AML-193 (cell line): ENCODE measurements at places on chromosomes 5 and 9.

- no peak for DNase-seq
Observed at GRCh38 chr5:71932131-71932654, 175.1 kb upstream of the MAP1B start.

DNA sequence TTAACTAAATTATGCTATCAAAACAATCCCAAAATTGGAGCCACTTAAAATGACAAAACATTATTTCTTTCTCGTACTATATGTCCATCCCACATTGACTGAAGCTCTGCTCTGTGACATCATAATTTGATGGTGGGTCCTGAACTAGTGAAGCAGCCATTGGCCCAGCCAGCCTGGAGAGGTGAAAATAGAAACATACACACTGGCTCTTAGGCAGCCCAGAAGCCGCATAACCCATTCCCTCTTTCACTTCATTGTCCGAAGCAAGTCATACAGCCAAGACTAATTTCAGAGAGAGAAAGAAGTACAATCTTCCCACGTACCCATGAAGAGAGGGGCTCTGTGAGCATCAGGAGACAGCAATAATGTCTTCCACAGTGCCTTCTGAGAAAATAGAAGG lies 342.5 kb downstream of the NFIB start:
- no peak for DNase-seq

GRCh38 chr9:23829580-23830475 lies 3.8 kb upstream of the ELAVL2 start:
- DNase-seq, result no peak

DNA sequence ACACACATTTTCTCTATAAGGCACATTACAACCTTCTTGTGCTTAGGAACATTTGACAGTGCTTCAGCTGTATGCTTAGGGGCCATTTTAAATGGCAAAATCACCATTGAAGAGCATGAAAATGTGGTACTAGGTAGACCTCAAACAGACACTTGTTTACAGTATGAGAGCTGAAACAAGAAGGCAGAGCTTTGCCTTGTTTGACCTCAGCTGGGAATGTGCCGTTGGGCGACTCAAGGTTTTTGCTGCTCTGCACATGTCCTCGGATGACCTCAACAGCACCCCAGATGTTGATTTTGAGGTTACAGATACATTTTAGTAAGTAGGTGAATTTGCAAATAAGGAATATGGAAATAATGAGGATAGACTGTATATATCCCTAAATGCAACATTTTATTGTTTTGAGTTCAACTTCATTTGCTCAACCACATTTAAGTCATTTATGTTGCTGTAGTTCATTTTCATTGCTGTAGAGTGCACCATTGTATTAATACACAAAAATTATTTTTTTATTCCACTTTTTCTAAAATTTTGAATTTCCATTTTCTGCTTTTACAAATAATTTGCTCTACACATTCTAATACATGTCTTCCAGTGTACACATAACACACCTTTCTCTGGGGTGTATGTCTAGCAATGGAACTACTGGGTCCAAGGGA lies 206.8 kb downstream of the NR3C1 start:
- no peak for DNase-seq

- no peak for DNase-seq
Observed at GRCh38 chr9:38352530-38353328, 39.8 kb upstream of the ALDH1B1 start.

- DNase-seq, result no peak
Observed at GRCh38 chr5:142841511-142842265, 71.5 kb downstream of the ARHGAP26 start.

GRCh38 chr9:124190761-124191160 lies 67.0 kb upstream of the NEK6 start:
- DNase-seq, result no peak

DNA sequence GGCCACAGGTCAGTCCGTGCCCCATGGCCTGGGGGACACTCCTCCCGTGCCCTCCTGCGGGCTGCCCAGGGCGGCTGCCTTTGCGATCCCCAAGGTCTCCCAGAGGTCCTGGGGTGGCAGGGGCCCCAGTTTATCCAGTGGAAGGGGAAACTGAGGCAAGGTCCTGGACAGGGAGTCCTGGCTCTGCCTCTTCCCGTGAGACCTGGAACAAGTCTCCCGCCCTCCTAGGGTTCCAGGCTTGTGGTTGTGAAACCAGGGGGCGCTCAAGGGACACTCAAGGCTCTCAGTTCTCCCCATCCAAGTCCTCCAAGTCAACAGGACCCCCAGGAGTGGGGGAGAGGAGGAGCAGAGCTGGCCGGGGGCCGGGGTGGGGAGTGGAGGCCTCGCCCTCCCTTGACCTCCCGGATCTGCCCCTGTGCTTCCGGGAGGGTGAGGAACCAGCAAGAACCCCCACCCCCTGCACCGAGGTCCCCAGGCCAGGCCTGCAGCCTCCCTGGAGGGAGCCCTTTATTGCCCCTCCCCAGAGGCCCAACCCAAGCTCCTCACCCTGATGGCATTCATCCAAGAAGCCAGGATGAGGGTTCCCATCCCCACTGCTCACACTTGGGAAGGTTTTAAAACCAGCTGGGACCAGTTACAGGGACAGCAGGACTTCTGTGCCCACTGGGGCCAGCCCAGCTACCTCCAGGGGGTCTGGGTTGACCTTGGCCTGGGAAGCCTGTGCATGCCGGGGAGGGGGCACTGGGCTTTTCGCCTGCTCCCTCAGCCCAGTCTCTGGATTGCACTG lies 24.7 kb upstream of the TMEM250 start:
- peak; percentile 11 for DNase-seq

- no peak for DNase-seq
Observed at GRCh38 chr5:59097116-59097515, 514.2 kb downstream of the RAB3C start.

DNA sequence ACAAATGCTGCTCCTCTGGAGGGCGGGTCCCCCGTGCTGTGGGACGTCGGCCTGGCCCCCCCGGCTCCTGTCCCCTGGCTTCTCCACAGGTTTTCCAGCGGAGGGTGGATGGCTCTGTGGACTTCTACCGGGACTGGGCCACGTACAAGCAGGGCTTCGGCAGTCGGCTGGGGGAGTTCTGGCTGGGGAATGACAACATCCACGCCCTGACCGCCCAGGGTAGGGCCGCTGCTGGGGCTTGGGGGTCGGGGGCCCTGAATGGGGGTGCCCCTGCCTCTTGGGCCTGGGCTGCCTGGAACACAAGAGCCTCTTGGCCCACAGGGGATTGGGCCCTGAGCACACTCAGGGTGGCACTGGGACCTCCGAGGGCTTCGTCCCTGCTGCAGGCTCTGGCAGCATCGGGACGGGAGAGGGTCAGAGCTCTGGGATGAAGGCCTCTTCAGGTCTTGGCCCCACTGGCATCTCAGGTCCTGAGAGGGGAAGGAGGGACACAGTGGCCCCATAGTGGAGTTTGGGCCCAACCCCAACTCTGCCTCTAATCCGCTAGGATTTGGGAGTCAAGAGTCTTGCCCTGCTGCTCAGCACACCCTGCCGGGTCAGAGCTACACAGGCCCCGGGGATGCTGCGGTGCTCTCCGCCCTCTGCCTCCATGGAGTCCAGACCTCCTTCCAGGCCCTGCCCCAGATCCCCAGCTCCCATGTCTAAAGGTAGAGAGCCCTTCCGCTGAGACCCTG lies 5.2 kb downstream of the FCN2 start:
- DNase-seq, result no peak

DNA sequence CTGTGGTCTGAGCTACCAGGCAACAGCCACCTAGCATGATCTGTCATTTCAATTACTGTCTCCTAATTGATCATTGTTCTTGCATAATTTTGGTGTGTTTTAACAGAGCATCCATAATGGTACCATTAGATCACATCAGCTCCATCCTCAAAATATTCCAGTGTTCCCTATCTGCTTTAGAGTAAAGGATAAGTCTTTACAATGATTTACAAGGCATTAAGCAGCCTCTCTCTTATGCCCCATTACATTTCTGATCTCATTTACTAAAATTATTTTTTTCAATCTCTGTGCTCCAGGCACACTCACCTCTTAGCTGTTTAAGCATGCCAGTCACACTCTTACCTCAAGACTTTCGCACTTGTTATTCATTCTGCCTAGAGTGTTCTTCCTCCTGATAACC lies 389.9 kb upstream of the PTPRD start:
- no peak for DNase-seq

DNA sequence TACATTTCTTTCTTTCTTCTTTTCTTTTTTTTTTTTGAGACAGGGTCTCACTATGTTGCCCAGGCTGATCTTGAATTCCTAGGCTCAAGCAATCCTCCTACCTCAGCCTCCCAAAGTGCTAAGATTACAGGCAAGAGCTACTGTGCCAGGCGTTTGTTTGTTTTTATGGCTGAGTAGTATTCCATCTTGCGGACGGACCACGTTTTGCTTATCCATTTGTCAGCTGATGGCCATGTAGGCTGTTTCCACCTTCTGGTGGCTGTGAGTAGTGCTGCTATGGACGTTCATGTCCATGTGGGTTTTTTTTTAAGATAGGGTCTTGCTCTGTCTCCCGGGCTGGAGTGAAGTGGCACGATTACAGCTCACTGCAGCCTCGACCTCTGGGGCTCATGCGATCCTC lies 2.5 kb downstream of the DOK3 start:
- peak; percentile 45 for DNase-seq

DNA sequence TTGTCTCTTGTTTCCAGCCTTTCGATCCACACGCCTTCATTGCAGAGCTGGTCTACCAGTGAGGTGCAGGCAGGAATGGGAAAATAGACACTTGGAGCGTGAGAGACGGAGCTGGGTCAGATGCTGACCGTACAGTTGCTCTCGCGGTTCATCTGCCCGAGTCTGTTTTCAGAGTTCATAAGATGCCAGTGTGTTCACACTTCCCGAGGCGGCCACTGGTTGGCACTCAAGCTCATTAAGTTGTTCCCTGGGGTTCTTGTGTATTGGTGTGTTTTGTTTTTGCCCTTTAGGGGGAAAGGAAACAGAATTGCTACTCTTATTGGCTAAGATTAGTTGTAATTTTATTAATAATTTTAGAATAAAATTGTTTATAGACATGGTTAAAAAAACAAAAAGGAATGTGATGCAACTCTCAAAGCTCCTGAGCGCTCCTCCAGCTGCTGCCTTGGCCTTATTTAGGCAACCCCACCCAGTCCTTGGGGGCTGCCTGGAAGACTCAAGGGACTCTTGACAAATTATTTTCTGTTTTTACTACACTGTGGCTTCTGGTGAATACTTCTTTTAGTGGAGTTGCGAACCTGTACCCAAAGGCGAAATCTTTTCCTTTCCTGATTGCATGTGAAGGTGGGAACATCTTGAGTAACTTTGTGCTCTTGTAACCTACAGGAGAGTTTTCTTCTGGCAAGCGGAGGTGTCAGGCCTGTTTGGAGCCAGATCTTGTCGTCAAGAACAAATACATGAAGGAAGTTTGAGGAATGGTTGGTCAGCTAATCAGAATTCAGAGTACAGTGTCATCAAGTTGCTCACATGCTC lies 146.1 kb downstream of the MAST4 start:
- peak; percentile 1 for DNase-seq

DNA sequence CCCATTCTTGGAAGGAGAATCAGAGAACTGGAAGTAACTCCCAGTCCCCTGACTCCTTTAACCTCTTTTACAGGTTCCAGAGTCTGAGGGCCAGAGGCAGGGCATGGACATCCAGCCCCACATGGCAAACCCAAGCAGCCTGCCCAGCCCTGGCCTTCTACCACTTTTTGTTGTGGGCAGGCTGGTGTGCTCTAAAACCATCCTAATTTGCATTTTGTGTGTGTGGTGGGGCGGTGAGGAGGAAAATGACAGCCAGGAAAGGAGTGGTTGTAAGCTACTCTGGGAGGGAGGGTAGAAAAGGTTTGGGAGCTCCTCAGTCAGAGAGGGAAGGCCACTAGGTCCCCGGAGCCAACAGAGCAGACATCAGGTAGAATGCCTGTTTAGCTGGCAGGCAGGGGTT lies 90.6 kb downstream of the PSD2 start:
- no peak for DNase-seq

DNA sequence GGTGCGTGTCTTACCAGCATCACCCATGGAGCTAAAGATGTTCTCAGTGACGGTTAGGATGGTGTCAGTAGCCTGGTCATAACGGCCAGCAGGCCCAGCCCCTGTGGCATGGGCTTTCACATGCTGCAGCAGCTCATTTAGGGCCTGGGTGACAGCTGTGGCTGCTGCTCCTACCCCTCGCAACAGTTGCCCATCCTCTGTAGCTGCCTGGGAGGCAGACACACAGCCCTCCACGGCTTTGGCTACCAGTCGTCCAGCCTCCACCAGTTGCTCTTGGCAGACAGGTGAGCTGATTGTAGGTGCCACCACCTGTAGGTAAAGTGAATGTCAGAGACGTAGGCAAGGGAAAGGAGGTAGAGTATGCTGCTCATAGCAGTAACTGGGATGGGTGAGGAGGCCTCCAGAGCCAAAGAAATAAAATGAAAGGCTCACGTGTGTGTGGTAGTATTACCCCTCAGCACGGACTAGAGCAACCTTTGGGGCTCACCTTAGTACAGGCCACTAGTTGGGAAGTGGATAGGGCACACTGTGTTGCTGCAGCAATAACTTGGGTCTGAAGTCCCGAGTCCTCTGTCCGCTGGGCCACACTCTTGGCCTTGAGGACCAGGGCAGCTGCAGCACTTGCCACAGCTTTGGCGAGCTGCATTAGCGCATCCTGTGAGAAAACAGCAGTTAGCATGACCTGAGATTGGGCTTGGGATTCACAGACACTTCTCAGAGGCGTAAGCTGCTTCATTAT lies 14.7 kb downstream of the TLN1 start:
- DNase-seq, result no peak

DNA sequence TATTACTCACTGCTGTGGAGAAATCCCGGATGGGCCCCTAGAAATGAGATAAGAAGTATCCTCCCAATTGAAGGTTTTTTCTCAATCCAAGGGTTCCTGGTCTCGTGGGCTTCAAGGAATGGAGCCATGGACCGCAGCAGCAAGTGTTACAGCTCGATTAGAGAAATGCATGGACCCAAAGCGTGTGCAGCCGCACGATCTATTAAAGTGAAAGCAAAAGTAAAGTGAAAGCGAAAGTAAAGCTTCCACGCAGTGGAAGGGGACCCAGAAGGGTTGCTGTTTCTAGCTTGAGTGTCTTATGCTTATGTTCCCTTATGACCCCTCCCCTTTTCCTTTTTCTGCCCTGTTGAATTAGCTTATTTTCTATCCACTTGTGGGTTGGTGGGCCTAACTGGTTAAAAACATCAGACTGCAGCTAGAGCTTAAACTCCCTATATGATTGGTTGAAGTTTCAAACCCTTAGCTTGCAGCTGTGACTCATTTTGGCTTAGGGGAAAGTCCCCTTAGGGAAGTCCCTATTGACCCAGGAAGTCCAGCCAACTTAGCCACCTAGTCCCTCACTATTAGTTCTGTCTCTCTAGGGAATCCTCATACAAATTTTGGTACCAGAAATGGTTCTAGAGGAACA lies 1111.8 kb downstream of the TAF11L14 start:
- peak; percentile 81 for DNase-seq

DNA sequence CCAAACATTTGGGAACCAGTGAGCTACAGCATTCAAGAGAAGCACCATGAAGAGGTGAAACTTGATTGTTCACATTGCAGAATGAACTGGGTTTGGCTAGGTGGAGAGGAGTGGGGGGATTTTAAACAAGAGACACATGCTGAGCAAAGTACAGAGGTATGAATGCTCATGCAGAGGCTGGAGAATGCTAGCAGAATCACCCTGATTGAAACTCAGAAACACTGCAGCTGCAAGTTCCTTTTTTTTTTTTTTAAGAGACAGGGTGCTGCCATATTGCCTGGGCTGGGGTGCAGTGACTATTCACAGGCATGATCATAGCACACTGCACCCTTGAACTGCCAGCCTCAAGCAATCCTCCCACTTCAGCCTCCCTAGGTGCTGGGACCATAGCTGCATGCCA lies 35.1 kb downstream of the DENND1A start:
- no peak for DNase-seq

GRCh38 chr5:139061856-139062255 lies 136.3 kb downstream of the SIL1 start:
- no peak for DNase-seq

GRCh38 chr9:134128727-134129679 lies 6.9 kb upstream of the WDR5 start:
- no peak for DNase-seq

GRCh38 chr9:137355761-137356365 lies 53.8 kb upstream of the NRARP start:
- DNase-seq, result no peak
